ENCODE measurements at places on chromosomes 13 and 19.

- peak; percentile 80 for DNase-seq
Measured at GRCh38 chr13:36163809-36164308, 32.7 kb upstream of the DCLK1 start.

DNA sequence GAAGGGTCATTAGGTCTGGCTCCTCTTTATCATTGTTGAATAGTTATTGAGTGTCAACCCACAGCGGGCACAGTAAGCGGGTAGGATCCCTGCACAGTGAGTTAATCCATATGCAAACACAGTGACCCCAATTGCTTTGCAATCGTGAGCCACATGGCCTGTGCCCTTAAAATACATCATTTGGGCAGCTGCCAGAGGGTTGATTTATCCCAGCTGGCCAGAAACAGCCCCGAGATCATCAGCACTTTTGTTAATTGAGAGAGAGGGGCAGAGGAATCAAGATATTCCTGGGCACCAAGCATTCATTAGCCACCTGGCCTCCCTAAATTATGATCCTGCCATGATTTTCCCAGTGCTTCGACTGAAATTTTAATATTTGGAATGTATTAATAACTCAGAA is 9.8 kb upstream of the CNMD start:
- DNase-seq: no peak

DNA sequence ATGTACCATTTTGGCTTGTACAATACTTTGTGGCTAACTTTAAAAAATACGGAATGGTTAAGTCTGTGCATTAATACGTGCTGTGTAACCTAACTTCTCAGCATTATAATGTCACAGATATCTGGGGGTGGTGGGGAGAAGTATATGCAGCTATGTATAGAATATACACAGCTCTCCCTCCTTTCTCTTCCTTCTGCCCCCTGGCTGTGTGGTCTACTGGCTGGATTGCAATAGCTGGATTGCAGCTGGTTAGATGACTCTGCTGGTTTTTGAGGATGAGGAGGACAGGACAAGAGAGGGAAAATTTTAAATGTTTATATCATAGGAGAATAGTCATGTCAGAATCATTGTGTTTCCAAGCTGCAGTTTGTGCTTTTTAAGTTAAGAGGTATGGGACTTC is 9.7 kb downstream of the RNASEH2B start:
- DNase-seq: no peak

- no peak for DNase-seq
Measured at GRCh38 chr13:46372071-46372470, 15.0 kb downstream of the RUBCNL start.
